ENCODE measurements at places on chromosomes 2 and 18. TPM values are rescaled to one million over a fixed set of nuclear protein-coding genes. Genes with fewer than 3 reads are reported as not detected.

DNA sequence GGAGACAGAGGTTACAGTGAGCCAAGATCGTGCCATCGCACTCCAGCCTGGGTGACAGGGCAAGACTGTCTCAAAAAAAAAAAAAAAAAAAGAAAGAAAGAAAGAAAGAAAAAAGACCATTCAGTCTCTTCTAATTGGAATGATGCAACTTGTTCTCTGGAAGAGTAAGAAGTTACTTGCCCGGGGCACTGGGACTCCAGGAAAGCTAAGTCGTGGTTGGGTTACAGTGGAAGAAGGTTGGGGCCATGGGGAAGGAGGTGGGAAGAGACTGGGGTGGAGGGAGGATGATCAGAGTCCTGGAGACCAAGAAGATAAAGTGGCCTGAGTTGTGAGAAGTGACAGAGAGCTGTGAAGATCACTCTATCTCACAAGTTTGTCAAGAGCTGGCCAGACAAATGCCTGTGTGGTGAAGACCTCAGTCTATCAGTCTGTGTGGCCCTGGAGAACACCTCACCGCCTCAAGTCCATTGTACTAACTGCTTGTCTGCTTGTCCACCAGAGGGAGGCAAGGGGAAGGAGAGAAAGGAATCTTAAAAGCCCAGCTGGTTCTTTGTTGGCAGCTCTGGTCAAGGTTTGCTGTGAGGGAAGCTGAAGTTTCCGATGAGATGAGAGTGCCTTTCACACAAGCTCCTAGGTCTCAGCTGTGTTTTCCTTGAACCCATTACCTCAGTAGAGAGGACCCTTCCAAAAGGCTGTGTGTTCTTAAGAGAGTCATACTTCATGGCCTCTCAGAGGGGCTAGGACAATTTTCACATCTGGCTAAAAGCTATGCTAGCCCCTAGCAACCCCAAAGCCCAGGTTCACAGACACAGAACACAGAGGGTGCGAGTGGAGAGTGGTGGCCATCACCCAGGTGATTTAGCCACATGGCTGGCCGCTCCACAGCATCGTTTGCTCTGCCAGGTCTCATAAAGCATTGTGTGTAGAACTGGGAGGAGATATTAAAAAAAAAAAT is 72.0 kb upstream of the TMEM178A start:
- DNase-seq: peak; percentile 54

- no peak for DNase-seq
Measured at GRCh38 chr18:48535956-48536355, 2.9 kb upstream of the CTIF start.

- DNase-seq: no peak
Measured at GRCh38 chr2:79980816-79981215, 323.7 kb downstream of the LRRTM1 start.

HSPD1 gene
- polyA plus RNA-seq: 575 TPM

RFTN2 gene
- polyA plus RNA-seq: 14.5 TPM

MAPK4 gene
- 8.8 TPM for polyA plus RNA-seq

All from renal pelvis (tissue), 12 donors.